ENCODE measurements at places on chromosomes 13 and 19. TPM values are rescaled to one million over a fixed set of nuclear protein-coding genes. Genes with fewer than 3 reads are reported as not detected.

GRCh38 chr13:109693213-109693612, 93.2 kb downstream of the IRS2 start:
- no peak for DNase-seq

GRCh38 chr13:75333103-75333502, 148.9 kb downstream of the TBC1D4 start:
- no peak for DNase-seq

GRCh38 chr13:40026174-40026585, 370.7 kb downstream of the COG6 start:
- DNase-seq, result no peak

- DNase-seq, result no peak
Measured at GRCh38 chr13:65653613-65654012, 1576.5 kb downstream of the PCDH9 start.

DNA sequence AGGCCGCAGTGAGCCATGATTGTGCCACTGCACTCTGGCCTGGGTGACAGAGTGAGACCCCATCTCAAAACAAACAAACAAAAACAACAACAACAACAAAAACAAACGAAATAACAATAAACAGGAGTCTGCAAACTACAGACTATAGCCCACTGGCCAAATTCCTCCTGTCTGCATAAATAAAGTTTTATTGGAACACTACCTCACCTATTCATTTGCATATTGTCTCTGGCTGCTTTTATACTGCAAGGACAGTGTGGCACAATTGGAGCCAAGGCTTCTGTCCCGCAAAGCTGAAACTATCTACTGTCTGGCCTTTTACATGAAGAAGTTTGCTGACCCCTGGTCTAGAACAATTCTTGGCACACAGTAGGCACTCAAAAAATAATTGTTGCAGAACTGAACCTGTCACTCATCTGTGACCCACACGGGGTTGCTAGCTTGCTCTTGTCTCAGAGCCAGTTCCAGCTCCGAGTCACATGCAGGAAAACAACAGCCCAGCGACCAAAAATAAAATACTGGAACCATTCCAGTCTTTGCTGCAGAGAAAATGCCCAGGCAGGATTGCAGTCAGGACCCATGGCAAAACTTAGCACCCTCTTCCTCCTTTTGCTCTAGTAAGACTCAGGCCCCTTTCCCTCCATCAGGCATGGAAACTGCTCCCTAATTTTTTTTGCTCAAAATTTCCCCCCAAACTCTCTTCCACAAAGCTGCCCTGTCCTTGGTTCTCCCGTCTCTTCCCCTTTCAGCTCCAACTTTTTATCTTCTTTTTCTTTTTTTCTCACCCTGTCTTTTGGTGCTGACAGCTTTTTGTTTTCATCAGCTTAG, 4.8 kb upstream of the MYH14 start:
- no peak for DNase-seq

GRCh38 chr19:4396949-4397783, 3.2 kb downstream of the SH3GL1 start:
- no peak for DNase-seq

DNA sequence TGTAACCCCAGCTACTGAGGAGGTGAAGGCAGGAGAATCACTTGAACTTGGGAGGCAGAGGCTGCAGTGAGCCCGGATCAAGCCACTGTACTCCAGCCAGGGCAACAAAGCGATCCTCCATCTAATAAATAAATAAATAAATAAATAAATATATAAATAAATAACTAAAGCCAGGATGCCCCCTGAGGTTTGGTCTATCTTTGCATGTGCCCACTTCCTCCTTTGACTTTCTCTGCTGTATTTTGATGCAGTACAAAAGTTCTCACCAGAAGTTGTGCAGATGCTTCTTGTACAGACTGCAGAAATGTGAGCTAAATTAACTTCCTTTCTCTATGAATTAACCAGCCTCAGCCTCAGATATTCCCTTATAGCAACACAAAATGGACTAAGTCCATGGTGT, 6.5 kb upstream of the N4BP2L2 start:
- DNase-seq, result no peak

- DNase-seq, result peak; percentile 88
Measured at GRCh38 chr13:27481766-27482165, 31.4 kb upstream of the MTIF3 start.

DNA sequence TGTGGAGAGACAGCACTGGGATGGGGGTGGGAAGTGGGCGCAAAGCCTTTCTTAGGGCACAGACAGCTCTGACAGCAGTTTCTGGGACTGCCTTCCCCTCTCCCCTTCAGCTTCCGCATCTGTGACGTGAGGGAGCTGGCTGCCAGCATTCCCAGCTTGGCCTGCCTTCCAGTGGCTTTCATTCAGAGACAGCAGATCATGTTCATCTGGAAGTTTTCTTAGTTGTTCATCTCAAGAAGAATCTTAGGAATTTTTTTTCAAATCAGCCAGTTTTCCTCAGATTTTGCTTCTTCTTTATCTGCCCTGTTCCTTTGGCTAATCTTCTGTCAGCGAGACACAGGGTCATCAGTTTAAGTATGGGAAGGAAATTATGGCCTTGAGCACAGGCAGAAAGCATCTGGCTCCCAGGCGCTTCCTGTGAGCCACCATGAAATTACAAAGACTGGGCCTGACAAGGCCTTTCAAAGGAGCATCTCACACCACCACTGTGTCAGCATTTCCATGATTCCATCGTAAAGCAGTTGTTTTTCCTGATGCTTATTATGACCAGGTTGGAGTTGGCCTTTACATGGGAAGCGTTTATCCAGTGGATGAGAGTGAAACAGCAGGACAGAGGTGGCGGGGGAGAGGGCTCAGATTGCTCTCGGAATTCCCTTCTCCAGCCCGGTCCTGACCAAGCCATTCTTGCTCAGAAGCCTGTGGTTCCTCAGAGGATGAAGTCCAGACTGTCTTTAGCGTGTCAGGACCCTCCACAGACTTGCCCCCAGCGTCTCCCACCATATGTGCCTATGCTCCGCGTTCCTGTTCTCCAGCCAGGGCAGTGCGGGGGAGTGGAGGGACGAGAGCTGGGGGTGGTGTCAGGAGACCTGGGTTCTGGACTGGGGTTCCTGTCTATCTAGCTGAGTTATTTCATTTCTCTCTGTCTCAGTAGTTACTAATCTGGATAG, 43.6 kb downstream of the ARHGAP35 start:
- DNase-seq, result no peak

DNA sequence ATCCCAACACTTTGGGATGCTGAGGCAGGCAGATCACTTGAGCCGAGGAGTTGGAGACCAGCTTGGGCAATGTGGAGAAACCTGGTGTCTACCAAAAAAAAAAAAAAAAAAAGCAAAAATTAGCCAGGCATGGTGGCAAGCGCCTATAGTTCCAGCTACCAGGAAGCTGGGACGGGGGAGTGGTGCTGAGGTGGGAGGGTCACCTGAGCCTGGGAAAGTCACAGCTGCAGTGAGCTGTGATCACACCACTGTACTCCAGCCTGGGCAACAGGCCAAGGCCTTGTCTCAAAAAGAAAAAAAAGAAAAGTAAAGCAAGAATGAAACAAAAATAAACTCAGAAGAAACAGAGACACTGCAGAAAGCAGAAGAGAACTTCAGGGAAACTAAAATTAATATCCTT, 31.6 kb downstream of the MTRF1 start:
- no peak for DNase-seq

GRCh38 chr13:36706755-36707154, 32.9 kb downstream of the SERTM1 start:
- DNase-seq, result no peak

- DNase-seq, result no peak
Measured at GRCh38 chr13:91212231-91212630, 135.3 kb upstream of the MIR17HG start.

DNA sequence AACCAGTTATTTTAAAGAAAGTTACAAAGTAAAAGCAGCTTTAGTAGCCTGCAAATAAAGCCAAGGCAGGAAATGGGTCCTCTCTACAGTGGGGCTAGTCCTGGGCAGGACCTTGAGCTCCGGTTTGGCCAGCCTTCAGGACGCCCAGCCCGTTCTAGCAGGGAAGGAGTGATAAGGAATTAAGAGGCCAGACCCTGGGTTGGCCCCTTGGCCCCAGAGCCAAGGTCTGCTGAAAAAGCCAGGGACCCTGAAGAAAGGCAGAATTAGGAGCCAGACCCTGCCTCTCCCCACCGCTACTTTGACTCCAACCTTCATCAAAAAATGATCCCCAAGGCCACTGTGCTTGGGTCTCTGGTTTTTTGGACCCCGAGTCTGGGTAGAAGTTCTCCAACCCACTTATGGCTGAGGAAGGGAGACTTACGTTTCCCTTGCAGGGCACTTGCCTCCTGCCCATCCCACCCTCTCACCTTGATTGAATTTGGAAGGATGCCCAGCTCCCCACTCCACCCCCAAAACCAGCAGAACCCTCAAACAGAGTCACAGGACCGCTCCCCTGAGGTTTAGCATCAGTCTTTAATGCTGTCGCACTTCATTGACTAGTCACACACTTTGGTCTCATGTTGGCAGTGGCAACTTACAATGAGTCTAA, 3.9 kb downstream of the DNAJB1 start:
- DNase-seq, result no peak

GRCh38 chr19:54691582-54692297, 29.0 kb downstream of the LILRB4 start:
- no peak for DNase-seq

The LILRA1 gene
- 3.7 TPM for total RNA-seq

The PABPC3 gene
- total RNA-seq, result 0.29 TPM

The CBY2 gene
- total RNA-seq, result not detected

The MIR17HG gene
- 3.5 TPM for total RNA-seq

The SYNE4 gene
- total RNA-seq, result not detected

The CLEC17A gene
- not detected for total RNA-seq

The NOVA2 gene
- total RNA-seq, result 15.4 TPM

The ALOX5AP gene
- 66.9 TPM for total RNA-seq
